Activated CD4-positive, alpha-beta memory T cell treated with anti-CD3 and anti-CD28 coated beads for 36 hours (primary cell): ENCODE measurements at places on chromosomes 3 and 15. TPM values are rescaled to one million over a fixed set of nuclear protein-coding genes. Genes with fewer than 3 reads are reported as not detected.

- no peak for DNase-seq
These were observed 240.9 kb upstream of the EIF1B start for GRCh38 chr3:40068636-40069035.

GRCh38 chr15:75397494-75397893, 29.1 kb upstream of the MAN2C1 start:
- DNase-seq, result no peak

DNA sequence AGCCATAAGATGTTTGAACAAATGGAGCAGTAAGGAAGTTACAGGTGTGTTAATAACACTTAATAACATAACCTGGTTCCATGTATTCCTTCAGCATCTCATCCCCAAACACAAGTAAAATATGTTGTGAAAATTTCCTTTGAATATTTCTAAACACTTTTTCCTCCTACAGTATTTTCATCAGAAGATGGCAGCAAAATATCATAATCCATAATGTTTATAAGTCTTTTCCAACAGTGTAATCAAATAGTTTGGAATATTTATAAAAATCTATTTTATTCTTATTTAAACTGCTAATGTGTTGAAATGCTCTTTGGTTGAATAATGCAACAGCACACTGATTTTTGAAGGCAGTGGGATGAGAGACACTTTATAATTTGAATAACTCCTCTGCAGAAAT, 1020.5 kb downstream of the OTOL1 start:
- DNase-seq, result no peak

DNA sequence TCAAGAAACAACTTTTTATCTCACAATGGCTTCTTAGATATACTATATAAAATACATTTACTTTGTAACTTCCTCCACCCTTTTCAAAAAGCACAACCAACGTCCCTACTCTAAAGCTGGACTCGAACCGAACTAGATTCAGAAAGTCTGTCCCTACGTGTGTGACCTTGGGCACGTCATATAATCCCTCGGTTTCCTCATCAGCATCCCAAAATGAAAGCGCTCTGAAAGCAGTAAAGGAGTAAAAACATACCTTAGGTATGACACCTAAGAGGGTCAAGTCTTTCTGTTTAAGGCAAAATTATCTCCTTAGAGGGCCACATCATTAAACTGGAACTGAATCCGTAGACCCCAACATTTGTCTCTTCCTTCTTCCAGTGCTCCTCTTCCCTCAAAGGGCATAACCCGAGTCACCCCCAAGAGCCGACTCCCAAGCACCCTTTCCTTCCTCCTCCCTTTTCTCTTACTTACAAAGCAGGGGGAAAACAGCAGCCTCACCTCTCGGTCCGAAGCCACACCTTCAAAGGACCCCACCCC, 663 bp downstream of the PDCD10 start:
- DNase-seq, result peak; percentile 30

GOLGA6D gene
- 0.12 TPM for total RNA-seq

CPEB1 gene
- total RNA-seq, result 0.21 TPM

CHRNA5 gene
- total RNA-seq, result 4.0 TPM
